ENCODE measurements at places on chromosomes 2 and 18.

DNA sequence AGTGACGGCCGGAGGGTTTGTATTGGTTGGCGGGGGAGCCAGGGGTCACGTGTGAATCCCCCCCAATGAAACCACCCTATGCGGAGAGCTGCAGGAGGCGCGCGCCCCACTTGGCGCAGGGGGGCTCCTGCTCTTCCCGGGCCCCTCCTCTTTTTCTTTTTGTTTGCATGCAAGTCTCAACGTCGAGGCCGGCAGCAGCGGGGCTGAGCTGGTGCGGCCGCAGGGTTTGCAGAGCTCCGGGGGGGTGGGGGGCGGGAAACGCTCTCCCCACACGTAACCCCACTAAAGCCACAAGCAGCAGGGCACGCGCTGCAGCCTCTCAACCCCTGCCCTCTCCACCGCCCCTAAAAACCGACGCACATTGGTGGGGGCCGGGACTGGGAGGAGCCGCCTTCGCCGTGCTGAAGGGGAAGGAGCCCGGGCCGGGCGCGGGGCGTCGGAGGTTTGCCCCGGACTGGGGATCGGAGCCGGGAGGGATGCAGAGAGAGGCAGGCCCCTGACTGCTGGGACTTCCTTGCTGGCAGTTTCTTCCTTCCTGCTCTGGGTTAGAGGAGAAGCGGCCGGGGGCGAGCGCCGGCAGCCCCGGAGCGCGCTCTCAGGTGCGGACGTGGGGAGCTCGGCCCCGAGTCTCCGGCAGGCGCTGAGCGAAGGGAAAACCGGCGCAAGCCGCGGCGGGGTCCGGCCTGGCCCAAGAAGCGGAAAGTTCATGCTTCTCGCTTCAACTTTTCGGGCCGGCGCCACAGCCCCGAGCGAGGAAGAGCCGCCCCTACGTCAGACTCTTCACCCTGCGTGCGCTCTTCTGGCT lies 864 bp downstream of the LBH start:
- DNase-seq: peak; percentile 57

GRCh38 chr2:239744706-239745340 lies 280.3 kb downstream of the NDUFA10 start:
- DNase-seq: no peak

DNA sequence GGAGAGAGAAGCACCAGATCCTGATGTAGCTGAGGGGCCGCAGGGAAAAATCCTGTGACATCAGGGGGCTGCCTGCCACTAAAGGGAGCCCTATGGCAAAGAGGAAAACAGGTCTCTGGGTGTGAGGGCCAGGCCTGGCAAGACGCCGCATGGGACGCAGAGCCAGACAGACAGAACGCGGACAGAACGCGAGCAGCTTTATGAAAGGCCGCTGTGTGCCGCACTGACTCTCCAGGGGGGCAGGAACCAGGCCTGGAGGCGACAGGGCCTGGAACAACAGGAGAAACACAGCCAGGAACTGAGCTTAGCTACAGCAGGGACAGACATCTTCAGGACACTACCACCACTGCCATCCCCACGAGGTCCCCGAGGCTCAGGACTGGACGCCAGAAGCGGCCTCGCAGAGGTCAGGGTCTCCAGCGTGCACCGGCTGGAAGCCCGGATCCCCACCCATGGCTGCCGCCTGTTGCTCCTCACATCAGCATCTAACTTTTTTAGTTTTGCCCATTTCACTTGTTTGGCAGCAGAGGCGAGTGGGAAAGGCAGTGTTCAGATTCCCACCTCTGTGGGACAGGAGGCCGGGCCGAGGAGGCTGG lies 131.6 kb downstream of the VAPA start:
- DNase-seq: no peak

GRCh38 chr2:141280037-141280436 lies 850.8 kb downstream of the LRP1B start:
- DNase-seq: no peak

- no peak for DNase-seq
These were observed 159.6 kb upstream of the RAB6C start for GRCh38 chr2:129819855-129820254.

GRCh38 chr18:26902291-26902690 lies 36.8 kb upstream of the AQP4 start:
- no peak for DNase-seq

DNA sequence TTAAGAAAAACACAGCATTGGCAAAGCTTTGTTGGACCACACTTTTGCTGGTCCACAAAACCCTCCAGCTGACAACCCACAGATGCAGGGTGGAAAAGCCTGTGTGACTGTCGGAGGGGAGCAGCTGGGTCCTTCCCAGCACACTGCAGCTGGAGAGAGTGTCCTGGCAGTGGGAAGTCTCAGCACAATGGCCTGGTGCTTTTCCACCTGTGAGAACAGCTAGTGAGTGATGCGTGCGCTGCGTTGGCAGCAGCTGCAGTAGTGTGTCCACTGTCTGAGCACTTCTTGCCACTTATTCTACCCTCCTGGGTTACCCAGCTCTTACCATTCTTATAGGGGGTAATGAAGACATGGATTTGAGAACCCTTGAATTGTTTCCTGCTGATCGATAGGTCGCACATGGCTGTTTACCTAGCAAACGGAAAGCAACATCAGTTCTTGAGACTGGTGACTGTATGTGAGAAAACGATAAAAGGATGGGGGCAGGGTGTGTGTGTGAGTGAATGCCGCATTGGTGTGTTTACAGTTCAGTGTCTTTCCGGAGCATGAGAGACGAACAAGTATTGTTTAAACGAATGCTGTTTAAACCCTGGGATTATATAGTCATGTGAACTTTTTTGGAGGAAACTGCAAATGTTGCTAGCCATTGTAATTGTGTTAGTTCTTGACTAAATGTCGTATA lies 69.7 kb downstream of the LYPD6 start:
- DNase-seq: no peak

- DNase-seq: no peak
These were observed 11.6 kb downstream of the CROCC2 start for GRCh38 chr2:240917684-240918257.

DNA sequence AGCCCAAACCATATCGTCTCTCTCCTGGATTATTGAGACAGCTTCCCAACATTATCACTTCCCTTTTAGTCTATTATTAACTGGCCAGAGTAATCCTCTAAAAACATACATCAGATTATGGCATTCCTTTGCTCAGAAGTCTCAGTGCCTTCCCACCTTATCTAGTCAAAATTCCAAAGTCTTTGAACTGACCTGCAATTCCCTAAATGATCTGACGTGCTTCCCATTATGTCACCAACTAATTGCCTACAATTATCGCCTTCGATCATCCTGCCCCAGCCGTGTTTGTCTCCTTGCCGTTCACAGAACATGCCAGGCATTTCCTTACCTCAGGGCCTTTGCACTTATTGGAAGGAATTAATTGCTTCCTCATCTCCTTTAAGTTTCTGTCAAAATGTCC lies 332.4 kb downstream of the IRS1 start:
- no peak for DNase-seq

Data from stimulated activated CD8-positive, alpha-beta memory T cell treated with anti-CD3 and anti-CD28 coated beads, Interleukin-15, amount 100 ng/mL, for 4 hours (primary cell).